ENCODE measurements at places on chromosomes 6 and 20.

DNA sequence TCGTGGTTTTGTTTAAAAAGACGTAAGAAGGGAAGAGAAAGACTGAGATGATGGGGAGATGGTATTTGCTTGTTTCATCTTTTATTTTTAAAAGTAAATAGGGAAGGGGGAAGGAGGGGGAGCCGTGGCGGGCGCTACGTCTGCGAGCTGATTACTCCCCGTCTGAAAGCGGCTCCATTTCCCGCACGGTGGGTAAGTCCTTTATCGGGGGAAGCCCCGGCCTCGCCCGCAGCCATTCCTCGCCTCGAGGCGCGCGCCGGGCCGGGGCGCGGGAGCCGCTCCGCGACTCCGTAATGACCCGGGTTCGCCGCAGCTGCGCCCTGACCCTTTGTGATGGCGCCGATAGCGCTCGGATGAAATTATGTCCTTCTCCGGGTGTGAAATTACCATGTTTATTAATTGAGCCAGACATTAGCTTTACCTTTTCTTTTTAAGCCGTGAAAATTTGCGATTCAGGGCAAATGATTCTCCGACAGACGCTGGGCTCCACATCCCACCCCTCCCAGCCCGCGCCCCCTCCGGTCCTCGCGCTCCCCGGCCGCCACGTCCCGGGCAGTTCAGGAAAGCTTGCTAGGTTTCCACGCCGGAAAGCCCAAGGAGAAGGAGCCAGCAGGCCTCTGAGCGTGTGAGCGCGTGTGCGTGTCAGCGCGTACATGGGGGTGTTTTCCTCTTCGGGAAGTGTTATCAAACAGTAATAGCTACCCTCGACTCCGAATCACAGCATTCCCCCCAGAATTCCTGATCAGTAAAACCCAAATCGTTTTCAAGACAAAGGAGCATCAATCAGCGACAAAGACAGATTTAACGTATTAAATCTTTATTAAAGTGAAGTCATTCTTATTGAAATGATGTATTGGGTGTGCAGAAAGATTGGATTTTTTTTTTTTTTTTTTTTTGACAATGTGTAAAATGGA is 30.0 kb downstream of the TFAP2A start:
- no peak for DNase-seq

- no peak for DNase-seq
Observed at GRCh38 chr6:2745246-2745645, 5.5 kb downstream of the MYLK4 start.

DNA sequence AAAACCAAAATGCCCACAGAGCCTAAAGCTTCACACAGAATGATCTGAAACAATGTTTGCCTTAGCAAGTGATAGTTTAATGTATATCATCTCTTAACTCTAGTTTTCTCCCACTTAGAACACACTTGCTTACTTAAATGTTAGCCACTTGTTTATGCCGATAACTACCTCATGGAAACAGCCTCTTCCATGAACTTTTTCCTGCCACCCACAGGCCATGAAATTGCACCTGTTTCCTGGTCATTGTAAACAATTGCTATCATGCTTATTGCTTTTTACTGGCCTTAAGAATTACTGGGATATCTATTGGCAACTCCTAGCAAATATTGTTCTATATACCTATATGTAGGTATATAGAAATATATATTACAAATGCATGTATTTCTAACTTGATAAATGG is 231.1 kb downstream of the HDGFL1 start:
- no peak for DNase-seq

DNA sequence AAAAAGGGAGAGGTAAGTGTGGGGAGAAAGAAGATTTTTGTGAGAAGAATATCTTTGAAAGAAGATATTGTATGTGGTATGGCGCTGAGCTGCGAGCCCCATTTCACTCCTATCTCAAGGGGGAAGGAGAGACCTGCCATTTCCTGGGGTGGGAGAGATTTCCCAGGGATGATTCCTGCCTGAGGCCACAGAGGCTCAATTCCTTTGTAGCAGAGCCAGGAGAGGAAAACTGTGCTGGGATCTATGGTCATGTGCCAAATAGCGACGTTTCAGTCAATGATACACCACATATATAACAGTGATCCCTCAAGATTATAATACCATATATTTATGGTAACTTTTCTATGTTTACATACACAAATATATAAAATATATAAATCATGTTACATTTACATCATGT is 28.9 kb downstream of the TCF21 start:
- no peak for DNase-seq

- peak; percentile 90 for DNase-seq
Observed at GRCh38 chr6:113184291-113184690, 672.9 kb upstream of the MARCKS start.
